ENCODE measurements at places on chromosomes 7 and 10. TPM values are rescaled to one million over a fixed set of nuclear protein-coding genes. Genes with fewer than 3 reads are reported as not detected.

GRCh38 chr10:53223851-53224250, 451.3 kb upstream of the MBL2 start:
- DNase-seq, result no peak

DNA sequence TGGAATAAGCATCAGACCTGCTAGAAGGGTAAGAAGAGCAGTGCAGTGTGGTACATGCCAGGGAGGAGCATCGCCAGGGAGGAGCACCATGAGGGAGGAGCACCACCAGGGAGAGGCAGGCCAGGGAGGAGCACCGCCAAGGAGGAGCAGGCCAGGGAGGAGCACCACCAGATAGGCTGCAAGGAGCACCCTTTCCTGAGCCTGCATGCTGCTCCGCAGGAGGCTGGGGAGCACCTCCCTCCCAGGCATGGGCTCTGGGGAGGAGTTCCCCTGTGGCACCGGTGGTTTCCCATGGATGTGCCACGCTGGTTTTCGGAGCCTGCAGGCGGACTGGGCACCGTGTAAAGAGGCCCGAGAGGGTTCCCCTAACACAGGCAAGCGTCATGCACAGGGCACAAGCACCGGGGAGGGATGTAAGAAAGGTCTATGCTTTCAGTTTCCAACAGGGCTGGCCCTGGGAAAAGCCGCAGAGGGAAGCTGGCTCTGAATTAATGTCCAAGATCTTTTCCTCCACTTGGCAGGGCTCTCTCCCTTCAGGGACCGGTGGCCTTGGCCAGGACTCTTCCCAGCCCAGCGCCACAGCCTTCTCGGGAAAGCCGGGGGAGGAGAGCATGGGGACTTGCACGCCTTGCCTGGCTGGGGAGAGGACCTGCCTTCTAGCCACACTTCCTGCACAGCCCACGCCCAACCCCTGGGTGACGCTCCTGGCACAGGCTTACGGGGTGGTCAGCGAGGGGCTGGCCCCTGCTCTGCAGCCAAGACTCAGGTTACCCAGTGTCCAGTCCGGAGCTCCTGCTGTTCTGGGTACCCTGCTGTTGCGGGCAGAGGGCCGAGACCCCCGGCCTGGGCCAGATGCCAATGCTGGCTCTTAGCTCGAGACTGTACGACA, 11.5 kb upstream of the GPER1 start:
- no peak for DNase-seq

DNA sequence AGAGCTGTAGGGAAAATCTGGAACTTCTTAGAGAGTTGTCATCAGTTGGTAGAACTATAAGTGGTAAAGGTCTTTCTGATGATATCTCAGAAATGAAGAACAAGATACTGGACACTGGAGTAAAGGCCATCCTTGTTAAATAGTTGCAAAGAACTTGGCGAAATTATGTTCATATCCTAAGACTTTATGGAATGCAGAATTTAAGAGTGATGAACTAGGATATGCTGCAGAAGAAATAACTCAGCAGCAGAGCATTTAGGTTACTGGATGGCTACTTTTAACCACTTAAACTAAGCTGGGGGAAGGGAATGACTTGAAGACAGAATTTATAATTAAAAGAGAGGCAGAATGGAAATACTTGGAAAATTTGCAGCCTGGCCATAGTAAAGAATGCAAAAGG, 23.7 kb downstream of the PTEN start:
- no peak for DNase-seq

GRCh38 chr10:49186613-49187012, 1.6 kb downstream of the TMEM273 start:
- no peak for DNase-seq

- DNase-seq, result no peak
These were observed 1.7 kb downstream of the ATAD1 start for GRCh38 chr10:87816163-87816897.

GRCh38 chr7:142999793-143000192, 27.1 kb downstream of the OR9A2 start:
- DNase-seq, result no peak

GRCh38 chr7:121803039-121803438, 69.9 kb upstream of the PTPRZ1 start:
- no peak for DNase-seq

- no peak for DNase-seq
These were observed 238.4 kb downstream of the ARHGAP21 start for GRCh38 chr10:24485304-24485703.

DNA sequence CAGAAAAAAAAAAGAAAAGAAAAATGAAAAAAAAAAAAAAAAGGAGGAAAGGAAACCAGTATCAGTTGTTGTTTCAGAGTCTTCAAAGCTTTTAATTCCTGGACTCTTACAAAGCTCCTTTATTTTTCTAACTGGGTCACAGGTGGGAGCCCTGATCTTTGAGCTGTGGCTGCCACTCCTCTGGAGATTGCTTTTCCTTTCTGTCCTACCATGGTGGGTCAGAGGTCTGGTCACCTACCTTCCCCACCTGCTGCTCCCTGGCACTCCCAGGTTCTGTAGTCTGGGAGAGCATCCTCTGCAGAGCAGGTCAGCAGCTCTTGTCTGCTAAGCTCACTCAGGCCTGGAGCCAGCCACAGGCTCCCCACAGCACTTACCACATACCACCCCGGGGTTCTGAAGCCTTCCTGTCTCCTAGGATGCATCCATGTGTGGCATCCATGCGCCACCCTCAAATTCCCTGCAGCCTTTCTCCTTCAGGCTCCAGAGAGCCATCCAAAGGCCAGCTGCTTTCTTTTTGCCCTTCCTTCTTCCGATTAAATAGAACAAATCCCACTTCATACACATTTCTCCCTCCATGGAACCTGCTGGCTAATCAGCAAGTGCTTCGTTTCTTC, 73.2 kb upstream of the TPK1 start:
- DNase-seq, result no peak

DNA sequence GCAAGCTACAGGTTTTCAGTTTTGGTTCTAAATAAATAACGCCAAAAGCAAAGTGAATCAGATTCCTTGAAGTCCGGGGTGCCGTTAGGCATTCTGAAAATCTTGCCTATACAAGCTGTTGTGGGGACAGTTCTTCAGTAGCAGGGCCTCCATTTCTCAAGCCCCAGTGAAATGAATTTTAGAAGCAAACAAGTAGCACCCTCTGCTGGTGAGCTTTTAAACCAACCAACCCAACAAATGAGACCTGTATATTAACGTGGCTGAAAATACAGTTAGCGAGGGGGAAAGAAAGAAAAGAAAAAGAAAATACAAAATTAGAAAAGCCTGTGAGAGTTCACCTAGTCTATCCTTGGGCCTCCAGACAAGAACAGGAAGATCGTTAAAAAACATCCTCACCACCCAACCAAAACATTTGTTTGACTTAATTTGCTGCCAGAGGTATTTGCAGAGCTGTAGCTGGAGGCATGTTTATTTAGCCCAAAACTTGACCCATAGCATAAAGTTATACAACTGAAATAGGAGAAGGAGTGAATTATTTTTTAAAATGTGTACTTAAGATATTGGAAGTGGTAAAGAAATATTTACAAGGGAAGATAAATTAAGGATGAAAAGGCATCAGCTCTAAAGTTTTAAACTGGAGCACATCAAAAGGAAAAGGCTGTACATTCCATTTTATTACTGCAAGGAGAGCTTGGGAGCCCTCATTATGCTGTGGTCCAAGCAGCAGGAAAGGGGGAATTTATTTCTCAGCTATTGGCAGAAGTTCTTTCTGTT, 98.9 kb downstream of the DYNC1I1 start:
- DNase-seq, result peak; percentile 38

DNA sequence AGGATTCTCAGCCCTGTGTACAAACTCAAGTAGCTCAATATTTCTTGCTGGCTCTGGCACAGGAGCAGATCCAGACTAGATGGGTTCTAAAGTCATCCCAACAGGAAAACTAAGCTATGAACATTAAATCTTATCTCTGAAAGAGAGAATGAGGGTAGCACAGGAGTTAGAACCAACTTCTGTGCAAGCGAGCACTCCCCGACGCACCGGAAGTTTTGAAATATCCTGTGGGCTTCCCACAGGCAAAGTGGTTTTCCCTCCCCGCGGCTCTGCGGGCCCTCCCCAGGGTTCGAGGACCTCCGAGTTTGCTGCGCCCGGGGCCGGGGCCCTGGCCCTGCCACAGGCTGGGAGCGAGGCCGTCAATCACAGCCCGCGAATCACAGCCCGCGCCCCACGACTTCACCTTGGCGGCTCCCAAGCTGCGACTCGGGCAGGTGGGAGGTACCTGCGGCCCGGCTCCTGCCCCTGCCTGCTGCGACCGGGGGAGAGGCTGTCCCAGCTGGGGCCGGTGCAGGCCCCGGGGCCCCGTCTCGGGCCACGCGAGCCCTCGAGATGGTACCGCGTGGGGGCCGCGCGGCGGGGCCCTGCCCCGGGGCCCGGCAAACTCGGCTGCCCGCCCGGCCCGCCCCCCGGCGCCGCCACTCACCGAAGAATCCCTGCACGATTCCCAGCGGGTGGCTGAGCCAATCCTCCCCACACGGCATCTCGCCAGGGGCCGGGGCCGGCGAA, 598 bp downstream of the MCMBP start:
- DNase-seq, result no peak

DNA sequence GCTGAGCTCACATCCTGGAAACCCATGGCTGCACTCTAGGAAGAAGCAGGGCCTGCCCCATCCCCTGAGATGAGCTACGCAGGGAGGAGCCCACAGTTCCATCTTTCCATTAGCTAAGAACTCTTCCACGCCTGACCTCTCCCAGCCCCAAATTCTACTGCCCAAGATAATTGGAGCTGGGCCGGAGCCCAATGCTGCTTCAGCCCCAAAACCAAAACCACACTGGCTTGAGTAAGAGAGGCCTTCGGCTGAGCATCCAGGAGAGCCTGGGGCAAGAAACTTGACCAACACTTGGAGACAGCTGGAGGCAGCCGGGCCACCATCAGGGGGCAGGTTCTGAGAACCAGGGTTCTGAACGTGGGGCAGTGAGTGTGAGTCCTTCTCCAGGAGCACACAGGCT, 116.1 kb upstream of the ZMIZ1 start:
- no peak for DNase-seq

ZWINT gene
- total RNA-seq, result 85.8 TPM

CHAT gene
- not detected for total RNA-seq

H2BK1 gene
- total RNA-seq, result not detected

CUZD1 gene
- total RNA-seq, result 2.9 TPM

NANOS1 gene
- total RNA-seq, result 18.0 TPM

ZNF425 gene
- 3.0 TPM for total RNA-seq

IL6 gene
- not detected for total RNA-seq

CD36 gene
- total RNA-seq, result 0.46 TPM

SUN3 gene
- total RNA-seq, result 0.49 TPM

Measured in Panc1 (cell line).